ENCODE measurements at places on chromosomes 5 and 9. TPM values are rescaled to one million over a fixed set of nuclear protein-coding genes. Genes with fewer than 3 reads are reported as not detected.

DNA sequence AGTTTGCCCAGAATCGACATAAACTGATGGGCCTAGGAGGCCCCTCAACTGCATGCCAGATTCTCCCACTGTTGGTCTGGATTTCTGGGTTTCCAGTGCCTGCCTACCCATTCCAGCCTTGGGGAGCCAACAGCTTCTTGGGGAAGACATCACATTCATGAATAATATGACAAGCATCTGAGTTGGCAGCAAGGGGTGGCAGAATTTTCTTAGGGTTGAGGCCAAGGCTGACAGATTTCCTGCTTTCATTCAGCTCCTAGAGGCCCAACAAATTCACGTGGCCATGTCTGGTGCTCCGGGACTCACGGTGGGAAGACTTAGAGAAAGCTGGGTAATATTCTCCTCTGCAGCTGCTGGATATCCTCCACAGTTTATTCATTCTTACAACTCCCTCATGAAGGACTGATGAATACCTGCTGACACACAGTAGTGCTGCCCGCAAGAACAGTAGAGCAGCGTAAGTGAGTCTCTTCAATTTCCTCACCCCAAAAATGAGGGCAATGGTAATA lies 305.0 kb upstream of the TNC start:
- no peak for DNase-seq

GRCh38 chr5:150486402-150487198 lies 21.3 kb upstream of the NDST1 start:
- DNase-seq, result no peak

GRCh38 chr9:92590377-92590776 lies 54.6 kb upstream of the ECM2 start:
- peak; percentile 58 for DNase-seq

DNA sequence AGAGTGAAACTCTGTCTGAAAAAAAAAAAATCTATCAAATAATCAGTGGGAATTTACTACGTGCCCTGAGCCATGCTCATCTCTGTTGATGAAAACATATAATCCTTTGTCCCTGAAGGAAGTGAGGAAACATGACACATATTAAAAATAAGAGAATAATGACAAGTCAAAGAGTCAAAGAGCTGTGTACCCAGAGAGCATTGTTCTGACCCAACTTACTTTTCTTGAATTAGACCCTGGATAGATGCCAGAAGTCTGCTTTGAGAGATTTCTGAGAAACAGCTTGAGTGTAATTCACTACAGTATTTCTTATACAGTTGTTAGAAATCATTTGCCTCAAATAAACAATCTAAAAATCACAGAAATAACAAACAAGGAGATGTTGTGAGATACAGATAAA lies 490.0 kb upstream of the PIK3R1 start:
- DNase-seq, result peak; percentile 39

- DNase-seq, result no peak
These were observed 9.4 kb downstream of the APTX start for GRCh38 chr9:32991897-32992594.

GRCh38 chr9:130932255-130933079 lies 6.6 kb downstream of the FIBCD1 start:
- no peak for DNase-seq

DNA sequence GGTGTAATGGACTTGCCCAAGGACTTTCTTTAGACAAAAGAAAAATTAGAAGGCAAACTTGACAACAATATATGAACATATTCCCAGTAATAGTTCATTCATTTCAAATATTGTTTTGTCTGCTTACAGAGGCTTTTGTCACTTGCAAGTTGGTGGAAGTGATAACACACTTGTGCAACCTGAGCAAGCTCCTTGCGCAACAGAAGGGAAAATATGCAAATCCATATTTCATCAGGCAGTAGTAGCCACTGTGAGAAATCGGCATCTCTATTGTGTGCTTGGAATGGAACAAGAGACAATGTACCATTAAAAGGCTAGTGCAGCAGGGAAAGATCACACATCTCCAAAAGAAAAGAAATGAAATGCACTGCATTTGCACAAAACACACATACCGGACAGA lies 125.3 kb upstream of the RASEF start:
- no peak for DNase-seq

DNA sequence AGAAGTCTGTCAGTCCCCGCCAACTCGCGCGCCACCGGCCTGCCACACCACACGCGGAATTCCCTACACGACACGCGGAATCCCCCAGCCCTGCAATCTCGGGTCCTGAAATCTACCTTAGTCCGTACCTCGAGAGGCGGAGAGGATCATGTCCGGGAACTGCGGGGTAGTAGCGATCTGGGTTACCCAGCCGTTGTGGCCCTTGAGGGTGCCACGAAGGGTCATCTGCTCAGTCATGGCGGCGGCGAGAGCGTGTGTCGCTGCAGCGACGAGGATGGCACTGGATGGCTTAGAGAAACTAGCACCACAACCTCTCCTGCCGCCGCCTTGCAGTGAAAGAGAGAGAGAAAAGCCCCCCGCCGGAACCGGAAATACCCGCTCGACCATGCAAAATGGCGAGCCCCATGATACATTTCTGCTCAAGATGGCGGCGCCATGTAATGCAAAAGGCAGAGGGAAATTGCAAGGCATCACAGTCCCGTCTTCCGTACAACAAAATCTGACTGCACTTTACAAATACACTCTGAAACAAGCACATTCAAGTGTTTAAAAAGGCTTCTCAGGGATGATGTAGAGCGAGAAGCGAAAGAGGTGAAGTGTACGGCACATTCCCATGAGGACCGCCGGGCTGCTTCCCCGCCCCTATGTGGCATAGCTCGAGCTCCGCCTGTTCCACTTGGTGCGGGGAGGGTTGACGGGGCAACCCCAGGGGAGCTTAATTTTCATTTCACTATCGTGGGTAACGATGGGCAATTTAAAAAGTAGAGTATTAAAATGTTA lies at the start of gene RACK1:
TSS of gene RACK1 (minus strand) at position 343 of the 780 bp plus-strand sequence. CDS start at position 237, 106 bp downstream.
- DNase-seq, result peak; percentile 67

- DNase-seq, result no peak
These were observed 90.1 kb downstream of the DRD1 start for GRCh38 chr5:175353926-175354325.

GRCh38 chr9:114078021-114078780 lies at the start of gene AMBP:
TSS of gene AMBP (minus strand) at chr9:114078300. CDS start at chr9:114078209, 91 bp downstream.
- no peak for DNase-seq

DNA sequence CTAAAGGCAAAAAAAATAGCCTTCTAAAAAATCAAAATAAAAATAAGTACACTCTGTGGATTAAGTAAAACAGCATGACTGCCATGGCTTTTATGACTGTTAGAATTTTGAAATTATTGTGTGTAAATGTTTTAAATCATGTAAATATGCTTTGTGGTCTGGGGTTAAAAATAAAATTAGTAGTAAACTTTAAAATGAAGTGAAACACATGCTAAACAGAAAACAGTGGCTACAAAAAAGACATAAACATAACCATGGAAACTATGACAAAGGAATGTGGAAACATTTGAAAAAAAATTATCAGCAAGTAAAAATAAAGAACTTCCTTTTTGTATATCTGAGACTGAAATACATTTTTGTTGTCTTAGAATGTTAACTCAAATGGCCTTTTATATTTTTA lies 134.5 kb upstream of the SPEF2 start:
- no peak for DNase-seq

GRCh38 chr9:37880916-37881479 lies 22.9 kb downstream of the SLC25A51 start:
- DNase-seq, result no peak

DNA sequence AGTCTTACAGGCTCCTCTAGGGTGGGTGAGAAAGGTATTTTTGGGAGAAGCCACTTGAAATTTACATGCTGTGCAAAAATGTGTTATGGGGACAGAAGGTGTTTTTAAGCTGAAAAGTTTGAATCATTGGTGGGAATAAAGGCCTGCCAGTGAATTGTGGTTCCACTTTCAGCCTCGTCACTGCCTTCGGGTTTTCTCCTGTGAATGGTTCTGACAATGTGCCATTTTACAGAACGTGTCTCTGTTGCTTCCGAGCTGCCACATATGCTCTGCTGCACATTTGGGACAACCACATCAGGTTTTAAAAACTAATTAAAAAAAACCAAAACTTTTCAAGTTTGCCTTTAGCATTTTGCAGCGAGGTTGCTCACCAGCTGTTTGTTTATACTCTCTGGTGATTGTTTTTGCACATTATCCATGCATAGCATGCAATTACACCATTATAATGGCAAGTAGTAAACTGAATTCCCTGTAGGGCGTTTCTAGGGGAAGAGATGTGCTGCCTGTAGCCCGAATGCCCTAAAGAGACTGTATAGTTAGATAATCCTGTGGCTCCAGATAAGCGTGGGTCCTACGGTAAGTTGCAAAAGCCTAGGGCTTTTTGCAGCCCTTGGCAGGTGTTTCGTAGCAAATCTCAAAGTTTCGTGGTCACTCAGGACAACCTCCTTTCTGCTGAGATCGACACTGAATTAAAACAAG lies 40.1 kb upstream of the SUB1 start:
- DNase-seq, result no peak

- DNase-seq, result no peak
These were observed 465.2 kb upstream of the RGMB start for GRCh38 chr5:98308231-98308630.

DNA sequence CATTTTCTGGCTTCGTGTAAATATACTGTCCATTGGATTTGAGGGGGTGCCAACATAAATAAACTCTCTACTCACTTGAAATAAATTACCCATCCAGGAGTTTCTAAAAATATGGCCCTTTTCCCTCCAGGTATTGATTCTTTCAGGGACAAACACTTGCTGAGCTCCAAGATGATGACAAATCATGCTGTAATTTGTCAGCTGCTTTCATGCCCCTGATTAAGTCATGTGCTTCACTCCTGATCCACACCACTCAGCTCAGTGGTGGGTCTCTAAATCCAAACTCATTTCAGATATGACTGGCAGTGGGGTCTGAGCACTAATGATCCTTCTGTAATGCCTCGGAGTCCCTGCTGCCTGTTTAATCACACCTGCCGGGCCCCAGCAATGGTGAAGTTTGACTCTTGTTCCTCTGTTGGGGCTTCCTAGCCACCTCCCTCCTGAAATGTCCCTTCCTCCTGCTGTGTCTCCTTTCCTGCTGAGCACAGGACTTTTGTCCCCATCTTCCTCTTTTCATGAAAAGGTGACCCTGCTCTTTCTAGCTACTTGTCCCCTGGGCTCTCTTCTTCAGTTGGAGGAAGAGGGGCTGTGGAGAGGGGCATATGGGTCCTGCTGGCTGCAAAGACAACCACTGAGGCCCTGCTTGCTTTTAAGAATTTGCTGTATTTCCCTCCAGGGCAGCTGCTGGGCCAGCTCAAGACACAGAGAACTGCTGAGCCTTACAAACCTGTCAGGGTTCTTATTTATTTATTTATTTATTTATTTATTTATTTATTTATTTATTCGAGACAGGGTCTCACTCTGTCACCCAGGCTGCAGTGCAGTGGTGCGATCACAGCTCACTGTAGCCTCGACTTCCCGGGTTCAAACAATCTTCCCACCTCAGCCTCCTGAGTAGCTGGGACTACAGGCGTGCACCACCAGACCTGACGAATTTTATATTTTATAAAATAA lies 200.0 kb downstream of the ATP10B start:
- no peak for DNase-seq

- DNase-seq, result no peak
These were observed 262.2 kb downstream of the EFNA5 start for GRCh38 chr5:107408564-107408963.

DNA sequence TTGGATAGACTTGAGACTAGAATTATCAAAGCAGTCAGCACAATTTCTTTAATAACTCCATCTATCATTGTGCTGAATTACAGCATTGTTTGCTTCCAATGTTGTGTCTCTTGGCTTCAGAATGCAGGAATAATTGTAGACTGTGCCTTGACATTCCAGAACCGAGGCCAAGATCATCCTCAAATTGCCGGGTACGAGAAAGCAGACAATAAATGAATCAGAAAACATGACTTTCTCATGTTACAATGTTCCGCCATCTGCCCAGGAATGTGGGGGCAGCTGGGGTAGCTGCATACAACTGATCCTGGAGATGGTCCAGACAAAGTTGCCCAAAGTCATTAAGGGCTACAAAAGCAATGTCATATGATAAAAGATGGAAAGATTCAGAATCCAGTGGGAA lies 206.2 kb upstream of the SGCD start:
- DNase-seq, result no peak

- DNase-seq, result no peak
These were observed 51.8 kb downstream of the NSUN2 start for GRCh38 chr5:6581090-6581489.

- DNase-seq, result peak; percentile 2
These were observed 153.3 kb downstream of the PJA2 start for GRCh38 chr5:109256486-109256885.

DNA sequence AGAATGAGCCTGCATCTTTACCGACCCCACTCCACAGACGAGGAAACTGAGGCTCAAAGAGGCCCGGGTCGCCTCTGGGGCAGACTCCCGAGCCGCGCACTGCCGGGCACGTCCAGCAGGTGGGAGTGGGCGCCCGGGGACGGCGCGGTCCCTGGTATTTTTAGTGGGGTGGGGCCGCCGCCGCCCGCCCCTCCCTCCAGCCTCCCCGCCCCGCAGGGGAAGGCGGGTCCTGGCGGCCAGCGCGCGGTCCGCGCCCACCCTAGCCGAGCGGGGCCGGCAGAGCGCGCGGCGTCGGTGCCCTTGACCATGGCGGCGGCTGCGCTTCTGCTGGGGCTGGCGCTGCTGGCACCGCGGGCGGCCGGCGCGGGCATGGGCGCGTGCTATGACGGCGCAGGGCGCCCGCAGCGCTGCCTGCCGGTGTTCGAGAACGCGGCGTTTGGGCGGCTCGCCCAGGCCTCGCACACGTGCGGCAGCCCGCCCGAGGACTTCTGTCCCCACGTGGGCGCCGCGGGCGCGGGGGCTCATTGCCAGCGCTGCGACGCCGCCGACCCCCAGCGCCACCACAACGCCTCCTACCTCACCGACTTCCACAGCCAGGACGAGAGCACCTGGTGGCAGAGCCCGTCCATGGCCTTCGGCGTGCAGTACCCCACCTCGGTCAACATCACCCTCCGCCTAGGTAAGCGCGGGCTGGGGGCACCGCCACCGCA lies at the start of gene LAMC3:
TSS of gene LAMC3 (plus strand) at position 266 of the 710 bp plus-strand sequence. CDS start at position 307, 41 bp downstream.
- DNase-seq, result no peak

DNA sequence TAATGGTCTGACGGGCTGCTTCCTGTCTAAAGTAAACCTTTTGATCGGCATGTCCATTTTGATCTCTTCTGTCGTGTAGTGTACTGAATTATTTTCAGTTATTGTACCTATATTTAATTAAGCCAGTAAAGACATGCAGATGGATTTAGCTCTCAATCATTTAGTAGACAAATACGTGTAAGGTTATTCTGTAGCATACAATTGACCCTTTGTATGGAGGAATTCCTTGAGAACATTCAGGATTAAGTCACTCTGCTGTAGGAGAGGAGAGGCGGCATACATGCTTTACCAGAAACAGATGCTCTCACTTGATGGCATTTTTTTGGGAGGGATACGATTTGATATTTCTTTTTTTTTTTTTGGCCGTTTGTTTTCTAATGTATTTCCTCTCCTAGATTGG lies 141.0 kb downstream of the PBX3 start:
- DNase-seq, result no peak

GRCh38 chr9:96251451-96251850 lies 50.5 kb downstream of the HSD17B3 start:
- DNase-seq, result no peak

- DNase-seq, result no peak
These were observed 108.1 kb upstream of the FBXL7 start for GRCh38 chr5:15391704-15392397.

Gene GLRA1
- total RNA-seq, result not detected

Gene CCDC180
- 0.74 TPM for total RNA-seq

Gene ELAVL2
- 0.07 TPM for total RNA-seq

Gene FCN2
- not detected for total RNA-seq

Gene OR1Q1
- total RNA-seq, result not detected

Gene OTP
- not detected for total RNA-seq

Gene NKD2
- total RNA-seq, result 0.13 TPM

Gene BAAT
- total RNA-seq, result not detected

Gene MYOT
- total RNA-seq, result not detected

Gene SOX30
- not detected for total RNA-seq

Gene ZFP2
- total RNA-seq, result 0.26 TPM

Gene IDNK
- total RNA-seq, result 6.6 TPM
